ENCODE measurements at places on chromosomes 11 and 22. TPM values are rescaled to one million over a fixed set of nuclear protein-coding genes. Genes with fewer than 3 reads are reported as not detected.

The MAP6 gene
- total RNA-seq, result not detected

GRCh38 chr11:125072218-125072960 lies 9.3 kb downstream of the SLC37A2 start:
- no peak for DNase-seq

DNA sequence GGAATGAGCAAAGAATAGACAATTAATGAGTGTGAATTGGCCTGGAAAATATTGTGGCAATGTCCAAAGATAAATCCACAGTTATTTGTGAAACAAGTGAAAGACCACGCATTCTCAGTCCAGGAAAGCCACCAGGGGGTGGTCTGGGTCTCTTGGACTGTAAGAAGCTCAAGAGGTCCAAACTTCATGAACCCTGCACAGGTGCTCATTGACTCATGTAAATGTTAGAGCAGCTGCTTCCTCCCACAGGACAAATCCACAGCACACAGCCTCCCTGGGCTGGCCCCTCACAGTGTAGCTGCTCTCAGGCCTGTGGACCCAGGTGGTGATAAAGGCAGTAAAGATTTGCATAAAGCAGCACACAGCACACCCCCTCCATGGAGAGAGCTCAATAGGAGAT lies 114.0 kb downstream of the ZNF280B start:
- no peak for DNase-seq

DNA sequence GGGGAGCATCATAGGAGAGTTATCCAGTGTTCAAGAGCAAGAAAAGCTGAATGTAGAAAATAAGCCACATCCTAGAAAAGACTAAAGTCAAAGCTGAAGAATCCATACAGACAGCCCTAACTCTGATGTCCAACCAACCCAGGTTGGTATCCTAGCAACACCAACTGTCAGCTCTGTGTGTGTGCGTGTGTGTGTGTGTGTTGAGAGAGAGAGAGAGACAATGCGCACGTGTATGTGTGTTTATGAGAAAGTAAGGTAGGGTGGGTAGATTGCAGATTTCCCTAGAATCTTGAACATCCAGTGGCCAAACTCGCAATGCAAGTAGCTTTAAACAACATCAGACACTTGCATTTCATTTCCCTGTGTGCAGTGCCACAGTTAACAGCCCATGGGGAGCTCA lies 274.9 kb downstream of the FAM181B start:
- DNase-seq, result no peak

The OR5T3 gene
- not detected for total RNA-seq

GRCh38 chr22:45531441-45532234 lies 29.0 kb downstream of the FBLN1 start:
- DNase-seq, result no peak

GRCh38 chr11:65043881-65044501 lies 3.0 kb downstream of the SAC3D1 start:
- no peak for DNase-seq

The P4HA3 gene
- 15.0 TPM for total RNA-seq

DNA sequence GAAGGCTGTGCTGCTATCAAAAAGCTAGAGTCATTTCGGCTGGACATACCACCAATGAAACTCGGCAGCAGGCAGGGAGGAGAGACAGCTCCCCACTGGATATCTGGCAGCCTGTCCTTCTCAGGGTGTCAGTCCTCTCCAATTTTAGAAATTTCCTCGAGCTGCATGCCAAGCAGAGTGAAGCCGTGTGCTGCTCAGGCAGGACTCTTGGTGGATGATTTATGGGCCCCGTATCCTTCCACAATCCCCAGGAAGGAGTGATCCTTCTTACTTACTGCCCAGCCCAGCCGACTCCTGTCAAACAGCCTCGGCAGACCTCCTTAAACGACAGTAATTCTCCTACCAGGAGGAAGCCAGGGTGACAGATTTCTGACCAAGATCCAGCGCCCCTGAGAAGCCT lies 410.4 kb downstream of the TENM4 start:
- DNase-seq, result no peak

DNA sequence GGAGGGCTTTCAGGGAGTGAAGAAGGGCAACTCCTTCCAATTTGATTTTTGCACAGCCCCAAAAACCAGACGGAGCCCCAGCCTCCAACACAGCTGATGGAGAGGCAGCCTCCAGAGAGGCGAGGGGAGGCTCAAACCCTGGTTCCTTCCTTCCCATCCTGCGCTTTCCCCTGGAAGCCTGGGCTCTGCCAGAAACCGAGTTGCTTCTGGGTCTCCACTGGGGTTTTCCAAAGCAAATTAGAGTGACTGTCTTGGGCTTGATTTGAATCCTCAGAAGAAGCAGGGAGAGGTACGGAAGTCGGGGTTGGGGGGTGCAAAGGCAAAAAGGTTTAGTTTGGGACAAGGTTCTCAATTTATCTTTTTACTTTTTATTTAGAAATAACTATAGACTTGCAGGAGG lies 129.2 kb downstream of the MPPED1 start:
- DNase-seq, result no peak

- DNase-seq, result no peak
Observed at GRCh38 chr22:24867323-24868022, 61.5 kb downstream of the SGSM1 start.

The C11orf16 gene
- not detected for total RNA-seq

GRCh38 chr11:44028401-44028800 lies 19.4 kb upstream of the ACCSL start:
- no peak for DNase-seq

DNA sequence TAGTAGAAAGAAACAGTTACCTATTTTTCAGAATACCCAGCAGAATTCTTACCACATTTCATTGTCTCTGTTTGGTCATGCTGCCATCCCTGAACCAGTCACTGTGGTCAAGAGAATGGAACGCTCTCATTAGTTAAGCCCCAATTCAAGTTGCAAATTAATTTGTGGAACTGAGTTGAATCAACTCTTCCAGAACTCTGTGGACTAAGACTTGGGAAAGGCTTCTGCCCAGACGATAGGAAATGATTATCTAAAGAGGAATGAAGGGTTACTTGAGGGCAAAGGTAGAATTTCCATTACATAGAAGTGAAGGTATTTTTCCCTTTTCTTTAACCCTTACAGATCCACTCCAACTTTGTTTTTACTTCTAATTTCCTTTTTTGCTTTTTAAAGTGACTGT lies 286.4 kb downstream of the DYNC2H1 start:
- peak; percentile 41 for DNase-seq

DNA sequence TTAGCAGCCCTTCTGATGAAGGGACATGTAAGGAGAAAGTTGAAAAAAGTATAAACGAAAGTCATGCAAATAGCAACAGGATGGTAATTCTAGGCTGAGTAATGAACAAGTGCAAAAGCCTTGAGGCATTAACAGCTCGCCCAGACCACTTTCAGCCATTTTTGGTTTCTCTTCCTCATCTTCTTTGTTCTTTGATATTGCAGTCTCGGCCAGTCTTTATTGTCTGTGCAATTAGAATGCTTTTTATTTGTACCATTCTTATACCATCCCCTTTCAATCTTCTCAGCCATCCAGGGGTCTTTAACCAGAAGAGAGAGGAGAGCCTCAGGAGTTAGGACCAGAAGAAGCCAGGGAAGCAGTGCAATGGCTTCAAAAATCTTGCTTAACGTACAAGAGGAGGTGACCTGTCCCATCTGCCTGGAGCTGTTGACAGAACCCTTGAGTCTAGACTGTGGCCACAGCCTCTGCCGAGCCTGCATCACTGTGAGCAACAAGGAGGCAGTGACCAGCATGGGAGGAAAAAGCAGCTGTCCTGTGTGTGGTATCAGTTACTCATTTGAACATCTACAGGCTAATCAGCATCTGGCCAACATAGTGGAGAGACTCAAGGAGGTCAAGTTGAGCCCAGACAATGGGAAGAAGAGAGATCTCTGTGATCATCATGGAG lies 7.3 kb downstream of the TRIM34 start:
- DNase-seq, result no peak

The MPPED2 gene
- total RNA-seq, result not detected

DNA sequence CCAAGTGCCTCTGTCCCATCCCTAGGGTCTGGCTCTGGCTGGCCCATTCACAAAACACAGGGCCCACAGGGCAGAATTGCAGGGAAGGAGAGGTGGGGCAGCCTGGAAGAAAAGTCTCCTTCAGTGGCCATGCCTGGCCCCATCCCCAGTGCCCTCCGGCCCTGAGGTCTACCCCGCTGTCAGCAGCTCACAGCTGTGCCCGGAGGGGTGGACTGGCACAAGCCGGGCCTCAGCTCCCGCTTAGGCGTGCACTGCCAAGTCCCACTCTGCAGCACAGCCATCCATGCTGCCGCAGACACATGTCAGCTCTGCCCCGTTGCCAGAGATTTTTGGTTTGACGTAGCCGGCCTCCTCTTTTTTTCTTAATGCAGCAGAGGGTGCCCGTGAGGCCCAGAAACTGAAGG lies 3.9 kb upstream of the SCN2B start:
- no peak for DNase-seq

DNA sequence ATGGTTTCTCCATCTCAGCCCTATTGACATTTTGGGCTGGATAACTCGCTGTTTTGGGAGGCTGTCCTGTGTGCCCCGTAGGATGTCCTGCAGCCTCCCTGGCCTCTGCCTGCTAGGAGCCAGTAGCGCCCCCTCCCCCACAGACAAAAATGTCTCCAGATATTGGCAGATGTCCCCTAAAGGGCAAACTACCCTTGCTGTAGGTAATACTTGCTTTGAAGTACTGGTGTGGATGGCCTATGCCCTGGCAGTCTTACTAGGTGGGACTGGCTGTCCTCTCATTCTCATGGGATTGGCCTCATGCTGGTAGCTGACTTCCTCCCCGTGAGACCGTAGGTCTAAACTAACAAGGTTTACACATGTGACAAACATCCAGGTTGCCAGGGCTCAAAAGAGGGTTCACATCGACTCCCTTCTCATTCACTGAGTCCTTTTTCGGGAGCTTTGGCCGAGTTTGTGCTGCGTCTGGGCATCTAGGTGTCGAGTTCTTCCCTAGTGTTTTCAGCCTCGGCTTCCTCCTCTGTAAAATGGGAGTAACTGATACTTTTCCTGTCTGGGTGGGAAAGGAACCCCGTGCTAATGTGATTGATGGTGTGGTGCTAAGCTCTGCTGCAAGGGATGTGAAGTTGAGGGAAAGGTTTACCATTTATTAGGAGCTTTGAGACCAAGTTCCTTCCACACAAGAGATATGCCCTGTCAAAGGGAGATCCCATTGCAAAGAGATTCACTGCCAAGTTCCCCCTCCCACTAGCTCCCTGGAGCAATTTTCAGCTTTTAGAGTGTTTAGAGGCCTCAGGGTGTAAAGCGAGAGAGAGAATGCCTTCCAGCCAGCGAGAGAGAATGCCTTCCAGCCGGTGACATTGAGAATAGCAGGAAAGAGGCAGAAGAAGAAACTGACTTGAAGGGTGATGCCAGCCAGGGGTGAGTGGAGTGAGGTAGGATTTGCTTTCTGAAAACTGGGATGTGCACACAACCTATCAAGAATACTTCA lies 17.0 kb downstream of the PTPRJ start:
- DNase-seq, result no peak

The CYB5R2 gene
- total RNA-seq, result 4.2 TPM

The PHF21B gene
- total RNA-seq, result not detected

GRCh38 chr22:17369439-17370025 lies at the start of gene CECR2:
TSS of gene CECR2 (plus strand) at chr22:17369460. CDS start at chr22:17369784, 324 bp downstream.
- no peak for DNase-seq

The APOL5 gene
- not detected for total RNA-seq
